ENCODE measurements at places on chromosomes 2 and 18.

DNA sequence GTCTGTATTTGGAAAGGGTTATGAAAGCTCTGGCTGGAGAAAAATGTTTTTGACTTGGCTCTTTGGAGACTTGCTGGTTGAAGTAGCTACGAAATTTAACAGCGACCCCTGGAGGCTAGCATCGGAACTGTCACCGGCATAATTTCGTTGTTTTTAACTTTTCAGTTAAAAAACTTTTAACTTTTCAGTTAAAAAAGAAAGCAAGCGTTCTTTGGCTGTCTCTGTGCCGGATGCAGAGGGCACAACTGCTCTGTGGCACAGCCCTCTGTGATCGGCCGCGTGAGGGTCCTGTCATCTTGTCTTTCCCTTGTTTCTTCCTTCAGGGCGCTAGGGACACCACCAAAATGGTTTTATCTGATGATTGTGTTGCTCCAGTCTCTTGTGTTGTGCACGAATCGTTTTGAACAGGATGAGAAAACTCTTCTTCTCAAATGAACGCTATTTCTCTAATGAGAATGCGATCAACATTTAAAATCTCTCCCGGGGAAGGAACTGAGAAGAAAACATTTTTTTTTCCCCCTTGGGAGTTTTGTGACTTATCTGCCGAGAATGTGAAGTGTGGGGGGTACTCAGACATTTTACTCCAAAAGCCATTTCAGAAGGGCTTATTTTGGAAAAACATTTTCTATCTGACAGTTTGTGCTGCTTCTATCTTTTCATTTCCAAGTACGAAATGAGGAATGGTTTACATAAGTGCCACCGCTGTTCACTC is 57.1 kb downstream of the ADCYAP1 start:
- peak; percentile 25 for DNase-seq

DNA sequence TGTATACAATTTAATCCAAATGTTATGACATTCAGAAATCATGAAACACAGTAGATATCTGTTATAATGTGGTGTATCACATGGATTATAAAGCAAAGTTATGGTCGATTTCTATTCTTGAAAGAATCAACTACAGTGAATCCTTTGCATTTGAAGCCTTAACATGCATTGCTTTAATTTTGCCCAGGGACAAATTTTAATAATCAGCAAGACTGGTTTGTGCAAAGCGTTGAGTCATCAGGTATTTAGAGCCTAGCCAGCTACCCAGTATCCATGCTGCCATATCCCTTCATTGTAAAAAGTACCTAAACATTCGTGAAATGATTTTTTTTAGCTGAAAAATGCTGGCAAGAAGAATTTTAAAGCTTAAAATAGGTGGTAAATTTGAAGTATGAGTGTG is 8.9 kb upstream of the SPDYA start:
- no peak for DNase-seq

DNA sequence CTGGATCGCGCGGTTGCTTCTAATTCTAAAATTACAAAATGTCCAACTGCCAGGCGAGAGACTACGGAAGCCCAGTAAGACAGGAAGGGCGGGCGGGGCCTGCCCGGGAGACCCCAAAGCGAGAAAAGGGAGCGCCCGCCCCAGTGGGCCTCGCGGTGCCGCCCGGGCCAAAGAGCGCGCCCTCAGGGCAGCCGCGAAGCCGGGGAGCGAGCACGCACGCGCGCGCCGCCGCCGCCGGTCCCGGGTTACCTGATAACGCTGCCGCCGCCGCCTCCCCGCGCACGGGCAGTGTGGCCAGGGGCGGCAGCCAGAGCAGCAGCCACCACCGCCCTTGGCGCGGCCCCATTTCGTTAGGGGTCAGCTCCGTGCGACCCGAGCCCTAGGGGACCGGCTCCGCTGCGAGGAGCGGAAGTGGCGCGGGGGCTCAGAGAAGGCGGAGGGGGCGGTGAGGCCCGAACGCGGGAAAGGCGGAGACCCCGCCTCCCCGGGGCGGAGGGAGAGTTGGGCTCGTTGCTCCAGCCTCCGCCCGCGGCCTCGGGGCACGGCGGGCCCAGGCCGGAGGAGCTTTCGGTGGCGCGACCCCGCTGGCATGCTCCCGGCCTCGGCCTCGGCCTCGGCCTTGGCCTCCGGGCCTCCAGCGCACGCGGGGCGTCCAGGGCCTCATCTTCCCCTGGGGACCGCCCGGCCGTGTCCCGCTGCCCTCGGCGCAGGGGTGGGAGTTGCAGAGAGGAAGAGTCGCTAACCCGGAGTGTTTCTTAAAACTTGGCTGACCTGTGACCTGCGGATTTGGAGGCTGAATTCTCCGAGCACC is at the start of gene NEMP2:
TSS of gene NEMP2 (minus strand) at position 413 of the 811 bp plus-strand sequence. CDS start at position 346, 67 bp downstream.
- DNase-seq = peak; percentile 94

GRCh38 chr2:191070276-191070675 is 56.3 kb upstream of the STAT1 start:
- DNase-seq = no peak

- no peak for DNase-seq
These were observed 124.9 kb upstream of the SMAD2 start for GRCh38 chr18:48055351-48055750.

- peak; percentile 99 for DNase-seq
These were observed at the start of the genes CENPO and PTRHD1 for GRCh38 chr2:24792874-24793760. Gene CENPO, plus strand, starts transcription at chr2:24793425. Its CDS starts 495 bp downstream, at chr2:24793920. Gene PTRHD1, minus strand, starts transcription at chr2:24793391. Its CDS starts 14 bp downstream, at chr2:24793377.

DNA sequence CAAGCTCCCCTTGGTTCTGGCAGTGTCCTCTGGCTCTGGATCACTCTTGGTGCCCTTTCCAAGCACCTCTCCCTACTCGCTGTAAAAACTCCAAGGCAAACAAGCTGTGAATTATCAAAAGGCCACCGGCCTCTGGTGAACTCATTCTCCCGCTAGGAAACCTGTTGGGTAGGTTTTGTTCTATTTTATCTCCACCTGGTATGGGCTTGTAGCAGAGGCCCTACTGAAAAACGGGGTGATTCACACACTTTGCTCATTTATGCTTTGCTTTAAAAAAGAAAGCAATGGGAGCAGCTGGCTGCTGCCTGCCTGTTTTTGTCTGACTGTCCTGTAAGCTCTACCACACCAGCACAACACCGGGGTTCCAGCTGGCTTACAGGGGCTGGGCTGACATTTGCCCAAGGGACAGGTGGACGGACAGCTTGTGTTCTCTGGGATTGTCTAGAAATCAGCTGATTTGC is 56.8 kb downstream of the SH3BP4 start:
- no peak for DNase-seq

GRCh38 chr2:239192456-239192855 is 208.4 kb downstream of the HDAC4 start:
- DNase-seq = no peak

DNA sequence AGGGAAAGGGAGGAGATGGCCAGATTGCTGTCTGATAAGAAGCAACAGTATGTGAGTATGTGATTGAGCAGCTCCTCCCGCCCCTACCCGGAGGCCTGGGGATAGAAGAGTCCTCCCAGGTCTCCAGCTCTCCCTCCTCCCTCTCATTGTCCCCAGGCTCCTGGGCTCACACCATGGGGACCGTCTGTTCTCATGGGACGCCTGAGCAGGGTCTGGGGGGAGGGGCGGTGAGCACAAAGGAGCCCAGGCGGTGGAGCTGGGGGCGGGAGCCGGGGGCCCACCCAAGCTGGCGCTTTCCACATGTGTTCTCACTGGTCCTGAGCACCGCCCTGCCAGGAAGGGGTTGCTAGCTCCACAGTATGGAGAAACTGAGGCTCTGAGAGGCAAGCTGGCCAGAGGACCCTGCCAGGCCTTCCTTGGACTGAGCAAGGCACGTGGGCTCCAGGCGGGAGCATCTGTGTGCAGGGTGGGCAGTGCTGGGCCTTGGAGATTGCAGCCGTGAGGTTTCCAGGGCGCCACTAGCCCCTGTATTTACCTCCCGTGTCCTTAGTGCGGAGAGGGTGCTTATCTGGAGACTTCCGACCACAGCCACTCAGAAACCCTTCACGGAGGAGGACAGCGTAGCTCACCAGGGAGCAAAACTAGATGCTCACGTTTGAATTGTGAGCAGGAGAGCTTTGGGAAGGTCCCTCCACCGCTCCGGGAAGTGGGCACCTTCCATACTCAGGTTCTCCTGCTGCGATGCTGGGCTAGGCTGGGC is 37.4 kb downstream of the PDIA6 start:
- DNase-seq = peak; percentile 39

DNA sequence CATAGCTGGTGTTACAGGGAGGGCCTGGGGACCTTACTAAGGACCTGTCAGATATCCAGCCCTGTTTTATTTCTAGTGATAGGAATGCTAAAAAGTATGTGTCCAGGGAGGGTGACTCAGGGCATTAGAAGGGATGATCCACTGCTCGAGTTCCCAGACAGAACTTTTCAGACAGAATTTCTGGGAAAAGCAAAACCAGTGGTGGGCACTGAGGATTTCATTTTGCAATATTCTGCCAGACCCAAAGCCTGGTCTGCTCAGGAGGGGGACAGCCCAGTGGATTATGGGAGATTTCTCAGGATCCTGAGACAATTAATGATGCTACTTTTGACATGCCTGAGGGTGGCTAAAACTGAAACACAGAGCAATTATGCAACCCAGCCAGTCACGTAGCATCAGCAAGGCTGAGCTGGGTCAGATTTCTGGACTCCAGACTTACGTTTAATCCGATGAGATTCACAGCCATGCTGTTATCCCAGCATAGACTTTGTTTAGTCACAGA is 4.7 kb upstream of the KCNE4 start:
- no peak for DNase-seq

DNA sequence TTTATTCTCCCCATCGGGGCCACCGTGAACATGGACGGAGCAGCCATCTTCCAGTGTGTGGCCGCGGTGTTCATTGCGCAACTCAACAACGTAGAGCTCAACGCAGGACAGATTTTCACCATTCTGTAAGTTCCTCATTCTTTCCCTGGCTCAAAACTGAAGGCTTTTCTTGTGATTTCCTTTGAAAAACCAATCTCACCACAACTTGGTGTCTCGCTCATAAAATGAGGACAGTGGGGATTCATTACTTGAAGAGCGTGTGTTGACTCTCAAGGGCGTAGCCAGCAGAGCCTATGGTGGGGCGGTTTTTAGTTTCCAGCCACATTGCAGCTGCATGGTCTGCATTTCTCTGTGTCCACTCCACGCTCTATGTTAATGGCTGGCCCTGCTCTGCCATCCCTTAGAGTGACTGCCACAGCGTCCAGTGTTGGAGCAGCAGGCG is 29.0 kb downstream of the SLC1A4 start:
- no peak for DNase-seq

- no peak for DNase-seq
These were observed 14.5 kb downstream of the MYOM1 start for GRCh38 chr18:3205239-3205638.

GRCh38 chr2:12451726-12452125 is 265.0 kb upstream of the TRIB2 start:
- DNase-seq = no peak

- DNase-seq = peak; percentile 55
These were observed 652 bp downstream of the GPC1 start for GRCh38 chr2:240435948-240436682.

DNA sequence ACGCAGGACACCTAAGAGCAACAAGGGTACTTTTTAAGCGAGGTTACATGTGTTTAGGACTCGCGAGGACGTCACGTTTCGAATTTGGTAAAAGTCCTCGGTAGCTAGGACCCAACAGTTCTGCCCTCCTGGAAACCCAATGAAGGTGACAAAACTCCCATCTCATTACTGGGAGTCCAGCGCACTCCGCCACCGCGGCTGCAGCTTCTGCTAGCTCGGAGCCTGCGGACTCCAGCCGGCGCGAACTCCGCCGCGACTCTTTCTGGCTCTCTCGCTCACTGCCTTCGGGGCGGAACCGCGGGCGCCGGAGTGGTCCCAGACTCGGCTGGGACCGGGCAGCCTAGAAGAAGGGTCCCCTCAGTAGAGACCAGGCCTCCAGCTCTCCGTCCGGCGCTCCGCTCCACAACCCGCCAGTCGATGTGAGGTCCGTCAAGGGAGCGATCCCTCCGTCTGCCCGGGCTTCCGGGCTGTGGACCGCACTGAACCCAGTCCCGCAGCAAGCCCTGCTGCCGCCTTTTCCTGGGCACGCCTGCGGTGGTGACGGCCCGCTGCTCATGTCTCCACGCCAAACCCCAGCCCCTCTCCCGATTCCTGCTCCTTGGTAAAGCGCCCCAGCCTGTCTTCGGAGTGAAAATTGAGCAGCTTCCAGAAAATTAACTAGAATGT is 3.0 kb upstream of the OSR1 start:
- DNase-seq = peak; percentile 75

GRCh38 chr18:62838475-62839098 is 123.2 kb downstream of the PHLPP1 start:
- no peak for DNase-seq

- DNase-seq = no peak
These were observed 15.5 kb upstream of the DUSP19 start for GRCh38 chr2:183063083-183063482.

DNA sequence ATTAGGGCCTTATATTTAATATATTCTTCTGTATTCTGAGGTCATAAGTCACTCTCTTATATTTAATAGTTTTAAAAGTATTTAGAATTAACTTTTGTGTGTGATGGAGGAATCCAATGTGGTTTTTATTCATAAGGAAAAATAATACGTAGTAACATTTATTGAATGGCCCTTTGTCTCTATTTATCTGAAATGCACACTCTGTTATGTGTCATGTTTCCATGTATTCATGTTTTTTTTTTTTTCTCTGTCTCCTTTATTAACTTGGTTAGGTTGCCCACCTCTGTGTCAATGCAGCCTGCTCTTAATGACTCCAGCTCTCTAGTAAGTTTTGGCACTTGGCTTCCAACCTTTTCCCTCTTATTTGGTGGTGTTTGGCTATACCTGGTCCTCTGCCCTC is 33.8 kb downstream of the RNF144A start:
- no peak for DNase-seq

DNA sequence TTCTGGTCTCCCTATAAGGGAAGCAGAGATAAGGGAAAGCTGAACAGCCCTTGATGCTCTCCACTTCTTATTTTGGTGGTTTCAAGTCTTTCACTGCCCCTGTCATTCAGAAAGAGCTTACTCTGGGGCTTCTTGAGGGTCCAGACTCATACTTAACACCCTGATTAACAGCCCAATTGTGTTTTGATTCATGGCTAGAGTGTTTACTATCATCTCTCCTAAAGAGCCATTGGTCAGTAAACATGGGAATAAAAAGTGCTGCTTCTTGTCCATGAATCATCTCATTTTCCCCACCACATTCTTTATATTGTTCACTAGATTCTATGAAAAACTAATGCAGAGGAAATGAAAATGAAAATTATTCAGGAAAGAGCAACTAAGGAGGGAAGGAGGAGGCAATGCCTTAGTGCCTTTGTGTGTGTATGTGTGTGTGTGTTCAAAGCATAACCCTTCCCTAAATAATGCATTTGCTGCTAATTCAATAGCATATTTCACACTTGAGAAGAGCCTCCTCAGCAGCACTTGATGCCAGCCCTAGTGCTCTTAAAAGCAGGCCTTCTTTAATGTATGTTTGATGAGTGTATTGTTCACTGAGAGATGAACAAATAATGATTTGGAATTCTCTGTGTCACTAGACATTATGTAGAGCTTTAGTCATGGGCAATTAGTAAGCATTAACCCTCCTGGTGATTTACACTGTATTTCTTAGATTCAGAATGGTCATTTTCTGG is 63.5 kb downstream of the DCC start:
- no peak for DNase-seq

DNA sequence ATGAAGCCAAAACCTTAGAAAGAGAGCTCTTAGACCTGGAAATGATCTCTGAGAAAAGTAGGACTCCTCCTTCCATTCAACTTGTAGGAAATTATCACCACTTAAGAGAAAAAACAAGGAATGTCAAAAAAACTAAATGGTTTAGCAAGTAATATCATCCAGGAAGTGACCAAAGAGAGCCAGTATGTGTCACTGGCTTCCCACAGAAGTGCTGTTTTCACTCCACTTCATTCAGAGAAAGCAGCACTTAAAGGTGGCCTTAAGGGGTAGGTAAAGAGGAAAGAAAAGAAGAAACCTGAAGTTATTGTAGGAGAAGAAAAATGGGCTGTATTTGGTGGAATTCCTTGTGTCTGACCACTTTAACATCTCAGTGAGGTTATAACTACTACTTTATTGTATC is 414.4 kb upstream of the ETAA1 start:
- no peak for DNase-seq
